ENCODE measurements at places on chromosomes 6 and 20.
A peak's percentile ranks its signal among the peaks of the same experiment; 100 is the strongest.

GRCh38 chr6:26473758-26474438, 16.1 kb downstream of the BTN2A1 start:
- DNase-seq: peak; percentile 64

DNA sequence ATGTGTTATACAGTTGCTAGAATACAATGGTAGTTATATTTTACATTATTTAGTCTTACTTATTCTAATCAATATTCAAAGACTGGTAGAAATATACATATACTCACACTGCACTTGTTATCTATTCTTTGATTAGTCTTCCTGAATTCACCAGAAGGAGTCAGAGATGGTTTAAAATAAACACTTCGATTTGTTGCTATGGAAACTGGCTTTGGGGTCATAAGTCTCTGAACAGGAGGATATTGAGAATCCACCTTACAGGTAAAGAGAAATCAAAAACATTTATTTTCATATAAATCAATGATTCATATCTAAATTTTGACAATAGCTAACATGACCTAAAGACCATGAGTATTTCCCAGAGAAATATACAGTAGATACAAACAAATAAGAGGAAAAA, 41.6 kb downstream of the NUP153 start:
- DNase-seq: no peak

DNA sequence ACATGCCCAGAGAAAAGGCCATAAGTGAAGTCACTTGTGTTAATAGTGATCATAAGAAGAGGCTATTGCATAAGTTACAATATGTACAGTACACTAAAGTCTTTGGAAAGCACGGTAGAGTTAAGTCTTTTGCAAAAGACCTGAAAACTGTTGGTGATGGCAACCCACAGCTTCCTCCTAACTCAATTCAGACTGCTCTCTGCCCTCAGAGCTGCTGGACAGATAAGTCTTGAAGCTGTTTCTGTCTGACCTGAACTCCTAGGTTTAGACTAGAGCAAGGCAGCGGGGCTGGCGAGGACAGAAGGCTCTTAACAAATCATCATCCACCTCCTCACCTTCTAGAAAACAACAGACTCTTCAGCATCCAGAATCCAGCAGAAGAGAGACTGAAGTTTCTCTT, 125.4 kb downstream of the CD24 start:
- no peak for DNase-seq

DNA sequence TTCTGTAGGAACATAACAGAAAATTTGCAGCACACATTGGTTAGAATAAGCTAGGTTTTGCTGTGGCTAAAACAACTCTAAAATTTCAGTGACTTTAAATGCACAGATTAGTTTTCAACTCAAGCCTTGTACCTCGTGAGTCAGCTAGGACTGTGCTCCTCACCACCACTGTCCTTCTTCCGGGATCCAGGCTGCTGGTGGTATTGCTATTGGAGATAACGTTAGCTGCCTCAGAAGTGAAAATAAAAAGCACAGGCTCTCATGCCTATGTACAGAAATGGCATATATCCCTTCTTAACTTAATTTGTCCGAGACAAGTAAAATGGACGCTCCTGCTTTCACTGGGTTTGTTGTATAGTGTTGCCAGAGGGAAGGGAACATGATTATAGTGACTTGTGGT, 931.1 kb upstream of the EYS start:
- no peak for DNase-seq
